ENCODE measurements at places on chromosomes 1 and 21. TPM values are rescaled to one million over a fixed set of nuclear protein-coding genes. Genes with fewer than 3 reads are reported as not detected.

DPT gene
- 30.7 TPM for total RNA-seq

DNA sequence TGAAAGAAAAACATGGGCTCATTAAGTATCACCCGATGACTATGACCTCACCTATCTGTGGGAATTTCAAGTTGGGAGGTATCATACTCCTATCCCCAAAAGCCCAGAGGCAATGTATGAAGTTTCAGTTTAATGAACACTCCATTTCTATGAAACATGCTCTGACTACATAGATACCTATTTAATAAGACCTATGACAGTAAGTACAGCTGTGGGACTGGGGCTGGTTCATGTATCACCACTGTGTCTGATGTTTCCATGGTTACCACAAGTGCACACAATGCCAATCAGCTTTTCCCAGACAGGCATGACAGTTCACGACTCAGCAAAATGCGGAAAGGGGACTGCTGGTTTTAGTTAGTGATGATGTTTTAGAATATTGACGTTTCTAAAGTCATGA lies 167.7 kb downstream of the SIPA1L2 start:
- no peak for DNase-seq

- DNase-seq, result peak; percentile 63
These were observed 36.9 kb downstream of the UMODL1 start for GRCh38 chr21:42107881-42108553.

OR2T6 gene
- not detected for total RNA-seq

DNA sequence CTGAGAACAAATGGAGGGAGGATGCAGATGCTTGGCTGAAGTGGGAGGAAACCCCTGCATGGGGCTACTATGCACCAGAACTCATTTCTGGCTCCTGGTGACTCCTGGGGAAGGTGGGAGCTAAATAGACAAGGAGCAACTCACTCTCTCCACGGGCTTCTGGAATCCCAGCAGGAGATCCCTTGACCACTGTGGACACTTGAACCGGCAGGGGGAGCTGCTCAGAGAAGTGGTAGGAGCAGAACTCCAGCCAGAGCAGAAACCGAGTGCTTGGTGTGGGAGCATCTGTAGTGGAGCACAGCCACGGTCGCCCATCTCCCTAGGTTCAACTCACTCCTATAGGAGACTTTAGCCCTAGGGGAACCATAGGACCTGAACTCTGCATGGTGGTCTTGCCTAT lies 205.6 kb upstream of the GJB5 start:
- peak; percentile 43 for DNase-seq

UMODL1 gene
- not detected for total RNA-seq

SLC25A34 gene
- 10.1 TPM for total RNA-seq

DNA sequence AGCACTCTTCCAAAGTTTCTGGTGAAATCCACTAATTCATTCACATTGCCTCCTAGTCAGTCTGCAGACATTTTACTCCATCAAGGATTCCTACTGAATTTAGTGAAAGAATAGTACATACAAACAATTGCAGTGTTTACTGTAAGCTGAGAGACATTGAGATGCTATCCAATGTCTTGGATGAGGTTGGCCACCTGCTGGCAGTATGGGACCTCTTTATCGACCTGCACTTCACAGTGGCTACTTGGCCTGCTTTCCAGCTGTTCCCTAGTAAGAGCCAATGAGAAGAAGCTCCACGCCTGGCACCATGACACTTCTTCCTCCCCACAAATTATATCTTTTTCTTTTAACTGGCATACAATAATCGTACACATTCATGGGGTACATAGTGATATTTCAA lies 51.5 kb upstream of the LRIF1 start:
- DNase-seq, result no peak

SH2D1B gene
- total RNA-seq, result 0.12 TPM

DNA sequence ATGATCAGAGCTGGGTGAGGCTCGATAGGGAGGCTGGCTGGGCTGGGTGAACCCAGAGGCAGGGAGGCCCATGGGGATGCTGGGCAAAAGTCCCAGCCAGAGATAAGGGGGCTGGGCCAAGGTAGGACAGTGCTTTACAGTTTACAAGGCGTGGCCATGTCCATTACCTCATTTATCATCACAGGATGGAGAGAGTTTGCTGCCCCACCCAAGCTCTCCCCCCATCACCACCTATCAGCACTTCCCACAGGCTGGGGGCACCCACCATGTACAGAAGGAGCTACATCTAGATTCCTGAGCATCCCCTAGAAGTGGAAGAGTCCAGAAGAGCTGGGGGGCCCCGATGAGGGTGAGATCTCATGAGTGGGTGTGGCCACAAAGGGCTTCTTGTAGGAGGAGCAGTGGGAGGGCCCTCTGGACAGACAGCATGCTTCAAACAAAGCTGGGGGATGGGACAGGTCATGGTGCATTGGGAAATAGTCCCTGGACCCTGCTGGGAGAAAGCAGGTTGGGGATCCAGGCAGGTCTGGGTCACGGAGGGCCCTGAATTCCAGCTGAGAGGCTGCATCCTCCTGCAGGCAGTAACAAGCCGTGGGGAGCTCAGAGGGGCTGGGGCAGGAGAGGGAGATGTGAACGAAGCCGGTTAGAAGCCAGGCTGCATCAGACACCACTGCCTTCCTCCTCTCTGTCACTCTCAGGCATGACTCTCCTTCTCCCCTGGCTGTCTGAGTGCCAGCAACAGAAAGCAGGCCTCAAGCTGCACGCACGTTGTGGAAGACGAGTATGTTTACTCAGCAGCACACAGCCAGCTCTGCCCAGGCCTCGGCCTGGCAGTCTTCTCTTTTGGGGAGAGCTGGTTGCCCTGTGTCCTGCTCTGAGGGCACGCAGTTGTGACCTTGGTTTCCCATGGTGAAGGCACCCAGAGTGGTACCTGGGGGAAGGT lies 202.3 kb downstream of the HIVEP3 start:
- no peak for DNase-seq

DNA sequence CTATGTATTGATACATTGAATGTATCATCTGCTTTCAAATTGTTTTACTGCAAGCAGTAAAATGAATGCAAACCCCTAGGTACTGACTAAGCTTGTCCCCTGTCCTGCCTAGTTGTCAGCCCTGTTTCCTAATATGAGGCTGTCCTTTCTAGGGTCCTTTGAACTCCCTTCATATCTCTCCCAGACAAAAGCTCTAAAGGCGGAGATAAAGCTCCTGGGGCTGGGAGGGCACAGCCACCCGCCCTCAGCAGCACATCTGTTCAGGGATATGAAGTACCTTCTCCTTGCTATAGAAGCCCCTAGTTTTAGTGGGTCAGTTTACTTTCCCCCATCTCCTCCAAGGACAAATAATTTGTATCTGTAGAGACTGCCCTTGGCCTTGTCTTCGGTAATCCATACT lies 93.1 kb upstream of the ETS2 start:
- no peak for DNase-seq

GRCh38 chr1:15952317-15953258 lies 23.3 kb downstream of the ZBTB17 start:
- DNase-seq, result no peak

DNA sequence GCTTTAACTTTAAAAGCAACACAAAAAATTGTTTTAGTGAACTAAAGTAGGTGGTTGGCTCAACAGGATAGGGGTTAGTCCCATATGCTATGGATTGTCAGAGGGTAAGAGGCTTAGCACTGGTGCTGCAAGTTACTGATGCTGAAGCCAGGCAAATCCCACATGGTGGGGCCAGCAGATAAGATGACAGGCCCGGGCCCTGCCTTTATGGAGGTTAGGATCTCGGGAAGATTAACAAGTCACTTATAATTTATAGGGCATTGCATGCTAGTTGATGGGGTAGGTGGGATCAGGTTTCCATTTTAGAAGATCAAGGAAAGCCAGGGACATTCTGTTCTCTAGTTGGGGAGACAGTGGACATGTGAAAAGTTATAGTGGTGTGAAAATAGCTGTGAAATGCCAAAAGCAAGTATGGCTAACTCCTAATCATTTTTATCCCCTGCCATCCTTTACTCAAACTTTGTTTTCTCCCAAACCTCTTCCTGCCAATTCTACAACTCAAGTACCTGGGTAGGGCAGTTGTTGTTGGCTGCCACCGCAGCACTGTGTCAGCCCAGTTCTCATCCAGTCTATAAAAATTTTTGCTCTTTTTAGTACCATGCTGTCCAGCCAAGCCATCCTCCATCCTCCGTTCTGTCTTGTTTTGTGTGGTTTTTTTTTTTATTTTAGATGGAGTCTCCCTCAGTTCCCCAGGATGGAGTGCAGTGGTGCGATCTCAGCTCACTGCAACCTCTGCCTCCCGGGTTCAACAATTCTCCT lies 10.3 kb downstream of the CHAF1B start:
- DNase-seq, result no peak

DNA sequence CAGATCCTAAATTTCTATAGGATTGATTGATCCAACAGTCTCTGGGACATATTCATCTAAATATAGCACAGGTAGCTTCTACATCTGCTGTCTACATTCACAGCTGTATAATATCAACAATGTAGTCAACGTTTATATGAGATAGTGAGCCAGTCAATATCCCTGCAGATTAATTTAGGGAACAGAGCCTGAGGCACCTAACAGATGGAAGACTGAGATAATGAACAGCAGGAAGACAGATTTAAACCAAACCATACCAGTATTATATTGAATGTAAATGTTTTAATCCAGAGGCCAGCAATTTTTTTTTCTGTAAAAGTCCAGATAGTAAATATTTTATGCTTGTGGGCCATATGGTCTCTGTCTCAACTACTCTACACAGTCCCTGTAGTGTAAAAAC lies 2072.4 kb downstream of the MRPL39 start:
- no peak for DNase-seq

MYOM3 gene
- 1.7 TPM for total RNA-seq

LCE1D gene
- not detected for total RNA-seq

GRCh38 chr1:44676484-44677200 lies 2.1 kb downstream of the ARMH1 start:
- DNase-seq, result peak; percentile 34

- no peak for DNase-seq
These were observed 31.9 kb downstream of the ZMYM1 start for GRCh38 chr1:35111106-35111505.

FCRL2 gene
- total RNA-seq, result 0.09 TPM

DYRK3 gene
- total RNA-seq, result 17.6 TPM

GRCh38 chr1:208110296-208110695 lies 133.9 kb downstream of the PLXNA2 start:
- no peak for DNase-seq

- no peak for DNase-seq
These were observed 126.6 kb upstream of the AJAP1 start for GRCh38 chr1:4527819-4528218.

SLC35F3 gene
- total RNA-seq, result 0.12 TPM

DNA sequence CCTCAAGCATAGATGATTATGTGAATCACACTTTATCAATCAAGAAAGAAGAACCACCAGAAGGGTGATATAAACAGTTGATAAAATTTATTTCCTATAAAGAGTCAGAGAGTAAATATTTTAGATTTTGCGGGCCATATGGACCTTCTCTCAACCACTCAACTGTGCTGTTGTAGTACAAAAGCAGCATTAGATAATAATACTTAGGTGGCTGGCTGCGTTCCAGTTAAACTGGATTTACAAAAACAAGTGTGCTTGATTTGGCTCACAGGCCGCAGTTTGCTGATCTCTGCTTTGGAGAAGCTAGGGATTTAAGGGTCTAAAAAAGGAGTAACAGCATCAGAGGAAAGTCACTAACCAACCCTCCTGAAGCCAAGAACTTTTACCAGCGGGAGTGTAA lies 1406.0 kb downstream of the KCNT2 start:
- DNase-seq, result no peak

GRCh38 chr21:36250423-36251075 lies 69.4 kb upstream of the MORC3 start:
- no peak for DNase-seq

RXRG gene
- total RNA-seq, result 1.0 TPM

DNA sequence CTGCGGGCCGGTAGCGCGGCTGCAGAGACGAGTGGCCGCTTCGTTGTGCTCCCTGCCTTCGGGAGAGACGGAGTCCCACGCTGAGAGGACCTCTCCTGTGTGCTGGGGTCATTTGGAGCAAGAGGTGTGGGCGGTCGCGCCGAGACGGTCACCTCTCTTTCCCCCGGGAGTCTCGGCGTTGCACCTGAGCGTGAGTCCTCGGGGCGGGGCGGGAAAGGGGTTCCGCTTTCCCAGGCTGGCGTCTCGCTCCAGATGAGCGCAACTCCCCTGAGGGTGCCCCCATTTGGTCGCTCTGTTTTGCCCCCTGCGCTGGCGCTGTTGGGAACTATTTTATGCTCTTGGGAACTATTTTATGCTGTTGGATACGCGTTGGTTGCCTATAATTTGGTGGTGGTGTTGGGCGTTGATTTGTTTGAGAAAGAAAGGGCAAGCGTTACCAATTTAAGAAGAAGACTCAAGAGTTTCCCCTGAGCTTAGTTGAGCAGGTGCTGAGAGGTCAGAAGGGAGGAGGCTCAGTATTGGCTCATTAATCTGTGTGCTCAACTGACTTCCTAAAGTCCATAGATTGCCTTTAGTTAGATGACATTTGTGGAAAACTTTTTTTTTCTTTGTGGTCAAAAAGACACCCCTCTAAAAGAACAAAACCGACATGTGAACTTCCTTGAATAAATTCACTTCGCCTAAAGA lies 683 bp downstream of the LRRC8B start:
- DNase-seq, result no peak

SLAMF6 gene
- 2.2 TPM for total RNA-seq

HOOK1 gene
- 29.5 TPM for total RNA-seq

DNA sequence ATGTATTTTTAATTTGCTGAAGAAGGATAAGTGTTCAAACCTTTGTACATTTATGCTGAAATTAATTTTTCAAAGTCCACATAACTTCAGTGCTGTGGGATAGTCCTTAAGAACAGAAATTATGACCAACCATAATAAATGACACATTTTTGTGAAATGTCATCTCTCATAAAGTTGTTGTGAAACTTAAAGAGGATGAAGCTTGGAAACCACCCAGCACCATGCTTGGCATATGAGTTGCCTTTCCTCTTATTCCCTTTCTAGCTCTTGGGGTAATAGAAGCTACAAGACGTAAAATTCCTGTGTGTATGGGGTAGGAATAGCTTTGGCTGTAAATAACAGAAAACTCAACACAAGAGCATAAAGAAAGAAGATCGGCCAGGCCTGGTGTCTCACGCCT lies 18.9 kb upstream of the USP24 start:
- DNase-seq, result no peak

- no peak for DNase-seq
These were observed 35.1 kb upstream of the SEC16B start for GRCh38 chr1:178004926-178005391.

DNA sequence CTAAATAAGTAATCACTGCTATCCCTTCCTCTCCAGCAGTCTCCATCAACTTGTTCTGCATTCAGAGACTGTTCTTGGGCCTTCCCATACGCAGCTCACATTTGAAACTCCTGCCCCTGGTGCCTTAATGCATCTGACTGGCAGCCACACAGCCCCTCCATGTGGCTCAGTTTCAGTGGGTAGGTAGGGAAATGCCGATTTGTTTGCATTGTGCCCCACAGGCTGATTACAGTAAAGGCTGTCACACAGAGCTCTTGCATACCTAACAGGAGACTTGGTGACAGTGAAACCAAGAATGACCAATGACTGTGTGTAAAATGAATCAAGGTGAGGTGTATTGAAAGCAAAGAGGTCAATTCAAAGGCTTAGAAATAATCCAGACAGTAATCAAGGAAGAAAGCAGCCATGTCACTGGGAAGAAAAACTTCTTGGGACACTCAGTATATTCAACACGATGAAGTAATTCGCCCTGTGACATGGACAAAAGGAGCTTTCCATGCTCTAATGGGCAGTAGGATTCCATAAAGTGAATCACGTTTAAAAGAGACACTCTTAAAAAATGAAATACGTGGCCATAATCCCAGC lies 12.7 kb upstream of the B3GALNT2 start:
- DNase-seq, result no peak

Measured in mucosa of gallbladder (tissue), 1 donor.